ENCODE measurements at places on chromosomes 7 and 10.

- no peak for DNase-seq
Observed at GRCh38 chr10:125017547-125018298, 75.8 kb downstream of the ZRANB1 start.

- DNase-seq, result no peak
Observed at GRCh38 chr7:70572571-70572970, 559.4 kb upstream of the GALNT17 start.

DNA sequence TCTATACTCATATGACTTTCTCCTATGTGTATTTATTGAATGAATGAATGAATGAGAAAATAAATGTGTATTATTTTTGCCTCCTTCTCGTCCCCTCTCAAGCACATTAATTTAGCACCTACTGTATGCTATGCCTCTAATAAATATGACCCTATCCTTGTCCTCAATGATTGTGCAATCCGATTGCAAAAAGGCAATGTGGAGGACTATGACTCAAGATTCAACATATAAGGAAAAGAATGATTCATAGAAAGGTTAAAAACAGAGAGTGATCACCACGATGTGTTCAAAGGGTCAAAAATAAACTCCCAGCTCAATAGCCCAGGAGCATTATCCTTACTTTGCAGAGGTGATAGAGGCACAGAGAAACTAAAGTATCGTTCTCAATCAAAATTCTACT lies 322.8 kb upstream of the SORCS1 start:
- no peak for DNase-seq

GRCh38 chr7:139855498-139856270 lies 26.6 kb downstream of the TBXAS1 start:
- no peak for DNase-seq

GRCh38 chr10:32338262-32338661 lies 8.7 kb downstream of the EPC1 start:
- no peak for DNase-seq

DNA sequence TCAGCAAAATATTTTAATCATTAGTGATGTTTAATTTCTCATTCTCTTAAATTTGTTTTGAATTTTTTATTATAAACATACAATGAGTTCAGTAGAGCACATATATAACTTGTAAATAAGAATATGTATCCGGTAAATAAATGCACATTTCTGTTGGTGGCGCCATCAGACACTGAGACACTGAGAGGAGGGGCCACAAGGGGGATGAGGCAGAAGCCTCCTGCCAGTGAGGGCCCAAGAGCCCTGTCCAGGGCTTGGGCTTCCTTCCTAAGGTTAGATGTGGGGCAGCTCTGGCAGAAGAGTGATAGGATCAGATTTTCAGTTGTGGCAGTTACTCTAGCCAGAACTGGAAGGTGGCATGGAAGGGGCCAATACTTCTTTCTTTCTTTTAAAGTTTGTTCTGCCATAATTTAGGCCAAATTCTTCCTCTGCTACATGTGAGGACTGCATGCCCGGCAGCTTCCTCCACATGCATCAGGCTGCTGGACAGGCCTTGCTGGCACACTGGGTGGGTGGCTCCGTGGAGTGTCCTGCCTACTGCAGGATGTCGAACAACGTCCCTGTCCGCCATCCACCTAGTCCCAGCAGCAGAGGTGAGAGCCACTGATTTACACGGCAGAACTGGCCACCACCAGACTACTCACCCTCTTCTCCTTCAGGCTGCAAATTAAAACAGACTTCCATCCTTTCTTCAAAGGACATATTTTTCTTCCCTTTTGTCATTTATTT lies 13.2 kb downstream of the PTPRN2 start:
- DNase-seq, result no peak

- DNase-seq, result no peak
Observed at GRCh38 chr10:30701451-30702173, 72.1 kb upstream of the LYZL2 start.

DNA sequence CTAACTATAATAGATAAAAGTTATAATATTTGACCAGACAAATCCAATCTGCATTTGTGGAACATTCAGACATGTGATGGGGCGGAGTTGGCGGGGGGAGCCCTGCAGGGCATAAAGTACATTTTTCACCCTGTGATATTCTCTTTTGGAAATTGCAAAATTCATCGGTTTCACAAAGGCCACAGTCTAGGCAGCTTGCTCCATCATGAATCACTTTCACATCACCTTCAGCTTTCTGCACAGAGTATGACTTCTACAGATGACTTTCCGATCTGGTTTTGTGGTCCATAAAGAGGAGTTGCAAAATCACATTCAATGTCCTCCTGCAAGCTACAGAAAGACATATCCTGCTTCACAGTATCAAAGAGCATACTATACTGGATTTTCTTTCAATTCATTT lies 51.4 kb upstream of the APBB1IP start:
- DNase-seq, result no peak
